CD4-positive, alpha-beta T cell treated with Interleukin-12 subunit alpha and Interleukin-12 subunit beta, for 1 hour (primary cell): ENCODE measurements at places on chromosomes 6 and 20.

DNA sequence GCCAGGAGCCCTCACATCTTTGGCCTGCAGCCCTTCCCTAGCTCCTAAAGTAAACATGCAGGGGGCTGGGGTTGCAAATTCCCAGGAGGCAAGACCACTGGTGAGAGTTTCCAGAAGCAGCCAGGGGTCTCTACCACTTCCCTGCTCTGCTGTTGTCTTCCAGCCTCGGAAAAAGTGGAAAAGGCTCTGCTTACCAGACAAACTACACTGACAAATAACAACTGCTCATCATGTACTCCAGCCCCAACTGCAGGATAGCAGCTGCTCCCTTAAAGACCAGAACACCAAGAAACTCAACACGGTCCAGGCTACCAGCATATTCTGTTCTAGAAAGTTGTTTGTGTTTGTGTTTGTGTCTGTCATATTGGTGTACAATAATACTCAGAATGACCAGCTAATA lies 187.5 kb upstream of the MARCKS start:
- DNase-seq, result no peak

DNA sequence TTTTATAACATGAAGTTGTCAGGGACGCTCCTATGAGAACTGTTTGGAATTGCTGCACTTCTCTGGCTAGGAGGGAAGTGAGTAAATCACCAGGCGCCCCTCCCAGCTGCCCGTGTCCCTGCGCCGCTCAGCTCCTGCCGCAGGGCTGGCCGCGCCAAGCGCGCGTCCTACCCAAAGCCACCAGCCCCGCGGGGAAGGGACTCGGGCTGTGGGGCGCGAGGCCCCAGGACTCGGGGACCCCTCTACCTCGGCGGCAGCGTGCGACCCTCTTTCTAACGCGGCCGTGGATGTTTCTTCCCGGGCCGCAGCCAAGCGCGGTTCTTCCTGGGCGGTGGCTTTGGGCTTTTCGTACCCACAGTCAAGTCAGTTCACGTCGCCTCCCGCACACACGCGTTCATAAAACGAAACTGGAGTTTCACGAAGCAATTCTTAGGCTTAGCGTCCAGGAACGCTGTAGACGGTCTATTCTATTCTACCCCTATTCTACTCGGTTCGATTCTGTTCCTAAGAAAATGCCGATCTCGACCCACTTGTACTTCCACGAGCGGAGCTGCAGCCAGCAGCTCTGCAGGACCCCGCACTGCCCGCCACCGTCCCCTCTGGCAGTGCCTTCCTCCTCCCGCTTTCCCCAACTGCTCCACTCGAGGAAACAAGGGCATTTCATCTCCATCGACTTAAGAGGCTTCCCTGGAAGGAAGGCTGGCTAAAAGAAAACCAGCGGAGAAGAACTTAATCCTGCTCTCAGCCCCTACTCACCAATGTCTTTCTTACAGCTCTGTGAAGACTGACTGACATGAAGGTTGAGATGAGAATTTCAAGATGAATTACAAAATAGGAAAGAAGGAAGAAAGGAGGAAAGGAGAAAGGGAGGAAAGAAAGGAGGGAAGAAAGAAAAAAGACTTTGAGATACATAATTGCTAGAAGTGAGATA lies 15.4 kb downstream of the FOXC1 start:
- no peak for DNase-seq

DNA sequence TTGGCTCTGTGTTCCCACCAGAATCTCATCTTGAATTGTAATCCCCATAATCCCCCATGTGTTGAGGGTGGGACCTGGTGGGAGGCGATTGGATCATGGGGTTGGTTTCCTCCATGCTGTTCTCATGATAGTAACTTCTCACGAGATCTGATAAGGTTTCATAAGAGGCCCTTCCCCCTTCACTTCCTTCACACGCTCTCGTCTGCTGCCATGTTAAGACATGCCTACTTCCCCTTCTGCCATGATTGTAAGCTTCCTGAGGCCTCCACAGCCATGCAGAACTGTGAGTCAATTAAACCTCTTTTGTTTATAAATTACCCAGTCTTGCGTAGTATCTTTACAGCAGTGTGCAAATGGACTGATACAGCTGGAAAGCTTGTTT lies 90.0 kb downstream of the ELOVL5 start:
- DNase-seq, result no peak

DNA sequence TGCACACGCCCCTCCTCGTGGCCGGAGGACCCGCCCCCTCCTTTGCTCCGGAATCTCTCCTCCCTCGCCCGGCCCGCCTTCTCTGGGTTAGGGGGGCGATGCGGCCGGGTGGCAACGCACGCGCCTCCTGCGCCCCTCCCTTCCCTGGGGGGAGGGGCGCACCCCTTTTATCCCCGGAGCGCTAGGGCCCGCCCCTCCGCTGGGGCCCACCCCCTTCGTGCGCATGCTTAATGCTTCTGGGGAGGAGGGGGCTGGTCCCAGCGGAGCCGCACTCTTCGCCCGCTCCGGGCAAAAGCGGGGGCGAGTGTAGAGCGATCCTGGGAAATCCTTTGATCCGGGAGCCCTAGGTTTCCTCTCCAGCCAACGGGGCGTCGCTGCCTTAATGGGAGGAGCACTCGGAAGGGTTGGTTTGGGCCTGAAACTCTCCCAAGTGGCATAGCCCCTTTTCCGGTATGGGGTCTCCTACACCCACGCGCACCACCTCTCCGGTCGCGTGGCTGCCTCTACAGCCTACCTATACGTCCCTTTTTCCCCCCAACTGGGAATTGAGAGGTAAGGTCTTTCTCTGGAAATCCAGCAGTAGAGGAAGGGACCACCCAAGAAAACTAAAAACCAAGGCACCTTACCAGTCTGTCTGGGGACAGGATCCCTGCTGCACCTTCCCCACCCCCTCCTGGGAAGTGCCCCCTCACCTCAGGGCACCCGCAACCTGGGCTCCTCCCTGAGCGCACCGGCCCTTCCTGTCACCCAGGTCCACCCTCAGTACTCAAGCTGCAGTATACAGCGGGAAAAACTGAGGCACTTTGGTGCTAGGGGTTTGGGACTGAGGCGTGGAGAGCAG lies 2.1 kb downstream of the SOX12 start:
- peak; percentile 80 for DNase-seq

DNA sequence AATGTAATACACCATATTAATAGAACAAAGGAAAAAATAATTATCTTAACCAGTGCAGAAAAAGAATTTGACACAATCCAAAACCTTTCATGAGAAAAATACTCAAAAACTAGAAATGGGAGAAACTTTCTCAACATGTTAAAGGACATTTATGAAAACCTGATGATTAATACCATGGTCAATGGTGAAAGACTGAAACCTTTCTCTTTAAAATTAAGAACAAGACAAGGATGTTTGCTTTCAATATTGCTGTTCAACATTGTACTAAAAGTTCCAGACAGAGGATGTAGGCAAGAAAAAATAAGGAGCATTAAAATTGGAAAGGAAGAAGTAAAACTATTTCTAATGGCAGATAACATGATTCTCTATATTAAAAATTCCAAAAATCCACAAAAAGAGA lies 981.3 kb upstream of the FLRT3 start:
- DNase-seq, result no peak

DNA sequence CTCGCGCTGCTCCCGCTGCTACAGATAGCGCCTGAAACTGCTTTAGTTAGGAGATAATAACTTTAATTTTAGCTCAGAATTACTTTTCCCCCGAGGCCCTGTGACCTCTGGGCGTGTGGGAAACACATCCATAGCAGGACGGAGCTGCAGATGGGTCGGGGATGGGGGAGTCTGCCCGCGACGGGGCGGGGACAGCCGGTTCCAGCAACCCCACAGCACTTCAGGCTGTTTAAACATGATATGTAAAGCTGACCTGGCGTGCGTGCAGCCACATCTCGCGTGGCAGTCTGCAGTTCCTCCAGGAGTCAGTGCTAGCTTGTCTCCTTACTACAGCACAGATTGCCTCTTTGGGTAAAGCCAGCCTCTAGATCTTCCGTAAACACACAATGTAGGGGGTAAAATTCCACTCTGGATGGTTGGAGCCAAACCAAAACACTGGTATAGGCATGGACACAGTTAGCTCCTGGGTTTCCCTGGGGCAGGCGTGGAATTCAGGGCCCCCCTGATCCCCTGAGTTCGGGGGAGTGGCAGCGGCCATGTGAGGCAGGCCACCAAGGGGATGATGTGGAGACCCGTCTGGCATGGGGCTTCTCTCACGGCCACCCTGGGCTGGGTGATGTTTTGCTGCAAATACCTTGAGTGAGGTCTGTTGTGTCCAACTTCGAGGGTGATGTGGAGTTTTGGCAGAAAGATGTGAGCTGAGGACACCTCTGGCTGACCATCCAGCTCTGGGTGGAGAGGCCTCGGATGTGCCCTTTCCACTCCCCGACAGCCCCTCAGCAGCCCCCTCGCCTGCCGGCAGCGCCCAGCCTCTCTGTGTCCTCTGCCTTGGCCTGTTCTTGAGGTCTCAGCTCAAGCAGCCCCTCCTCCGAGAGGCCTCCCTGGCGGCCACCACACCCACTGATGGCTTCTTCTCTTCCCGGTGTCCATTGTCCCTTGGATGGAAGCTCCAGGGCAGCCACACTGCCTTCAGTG lies 214.5 kb downstream of the TAF4 start:
- DNase-seq, result no peak

DNA sequence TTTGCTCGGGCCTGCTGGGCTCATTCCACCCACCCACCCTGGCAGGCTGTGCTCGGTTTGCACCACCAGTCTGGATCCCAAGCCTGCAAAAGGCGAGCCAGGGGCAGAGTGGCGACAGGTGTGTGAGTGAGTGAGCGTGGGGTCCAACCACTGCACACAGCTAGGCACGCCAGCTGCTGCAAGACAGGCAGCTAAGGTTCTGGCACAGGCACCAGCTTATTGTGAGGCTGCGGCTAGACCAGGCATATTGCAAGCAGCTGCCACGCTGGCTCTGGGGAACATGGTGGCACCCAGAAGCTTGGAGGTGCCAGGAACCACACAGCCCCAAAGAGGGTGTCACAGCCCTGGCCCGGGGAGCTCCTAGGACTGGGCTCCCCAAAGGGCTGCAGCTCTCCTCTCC lies 205.1 kb downstream of the ANKRD60 start:
- DNase-seq, result no peak

DNA sequence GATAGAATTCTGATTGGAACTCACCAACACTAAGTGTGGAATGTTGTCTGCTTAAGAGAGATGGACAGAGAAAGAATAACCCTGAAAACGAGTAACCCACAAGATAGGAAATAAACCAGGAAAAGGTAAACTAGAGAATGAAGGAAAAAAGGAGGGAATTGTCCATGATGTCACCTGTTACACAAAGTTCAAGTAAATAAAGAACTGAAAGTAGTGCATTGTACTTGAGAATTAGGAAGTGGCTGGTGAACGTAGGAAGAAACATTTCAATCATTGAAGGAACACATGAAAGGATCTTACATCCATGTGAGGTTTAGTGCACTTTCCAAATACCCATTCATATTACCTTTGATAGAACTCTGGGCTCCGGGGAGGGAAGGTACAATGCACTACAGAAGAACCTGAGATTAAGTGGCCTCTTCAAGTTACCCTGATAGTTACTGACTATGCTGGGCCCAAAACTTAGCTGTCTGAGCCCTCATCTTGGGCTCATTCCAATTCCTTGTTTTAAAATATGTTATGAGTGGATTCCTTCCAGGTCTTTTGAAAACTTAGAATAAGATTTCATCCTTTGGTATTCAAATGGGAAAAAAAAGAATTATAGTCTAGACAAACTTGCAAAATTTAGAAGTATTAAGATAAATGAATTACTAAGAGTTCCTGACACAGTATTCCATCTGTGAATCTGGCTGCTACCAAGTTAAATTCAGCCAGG lies 1.1 kb upstream of the STX7 start:
- no peak for DNase-seq

DNA sequence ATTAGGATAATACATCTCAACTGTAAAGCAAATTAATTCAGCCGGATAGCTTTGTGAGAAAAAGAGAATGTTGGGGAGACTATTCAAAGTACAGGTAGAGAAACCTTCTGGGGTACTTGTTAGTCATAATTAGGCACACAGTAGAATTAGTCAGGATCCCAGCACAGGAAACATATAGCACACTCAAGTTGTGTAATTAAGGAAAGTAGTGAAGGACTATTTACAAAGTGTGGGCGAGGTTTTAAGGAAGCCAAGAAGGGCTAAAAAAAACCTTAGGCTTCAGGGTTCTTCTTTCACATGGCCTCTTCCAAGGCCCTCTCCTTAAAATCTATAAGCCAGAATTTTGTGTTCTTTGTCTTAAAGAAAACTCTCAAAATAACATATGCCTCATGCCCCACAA lies 126.7 kb downstream of the RTN4IP1 start:
- DNase-seq, result no peak

GRCh38 chr6:36683145-36683655 lies 4.7 kb downstream of the CDKN1A start:
- no peak for DNase-seq

- no peak for DNase-seq
Observed at GRCh38 chr6:54093326-54093948, 17.8 kb upstream of the MLIP start.

DNA sequence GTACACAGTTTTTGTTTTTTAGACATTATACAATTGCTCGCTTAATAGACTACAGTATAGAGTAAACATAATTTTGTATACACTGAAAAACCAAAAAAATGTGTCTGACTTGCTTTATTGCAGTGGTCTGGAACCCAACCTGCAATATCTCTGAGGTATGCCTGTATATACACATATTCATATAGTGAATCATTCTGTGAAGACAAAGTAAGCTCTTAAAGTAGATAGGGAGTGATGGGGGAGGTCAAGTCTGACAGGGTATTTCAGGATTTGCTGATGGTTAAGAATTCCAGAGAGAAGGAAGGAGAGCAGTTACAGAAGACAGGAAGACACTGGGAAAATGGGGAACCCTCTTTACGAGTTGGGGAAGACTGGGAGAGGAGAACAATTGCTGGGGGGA lies 417.9 kb downstream of the CD109 start:
- DNase-seq, result no peak

DNA sequence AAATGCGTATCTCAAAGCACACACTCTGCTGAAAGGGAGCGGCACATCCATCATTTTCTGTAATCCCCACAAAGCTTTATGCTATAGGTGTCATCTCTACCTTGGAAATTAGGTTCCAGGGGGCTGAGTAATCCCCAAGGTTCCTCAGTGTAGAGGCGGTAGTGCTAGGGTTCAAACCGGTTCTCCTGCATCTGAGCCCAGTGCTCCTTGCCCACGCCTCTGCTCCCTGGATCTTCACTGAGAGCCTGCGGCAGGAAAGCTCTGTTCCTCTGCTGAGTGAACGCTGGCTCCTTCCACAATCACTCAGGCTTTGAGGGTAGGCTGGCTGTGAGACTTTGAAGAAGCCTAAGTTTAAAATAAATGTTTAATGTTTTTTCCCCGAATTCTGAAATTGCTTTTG lies 24.9 kb downstream of the SLC22A23 start:
- no peak for DNase-seq

DNA sequence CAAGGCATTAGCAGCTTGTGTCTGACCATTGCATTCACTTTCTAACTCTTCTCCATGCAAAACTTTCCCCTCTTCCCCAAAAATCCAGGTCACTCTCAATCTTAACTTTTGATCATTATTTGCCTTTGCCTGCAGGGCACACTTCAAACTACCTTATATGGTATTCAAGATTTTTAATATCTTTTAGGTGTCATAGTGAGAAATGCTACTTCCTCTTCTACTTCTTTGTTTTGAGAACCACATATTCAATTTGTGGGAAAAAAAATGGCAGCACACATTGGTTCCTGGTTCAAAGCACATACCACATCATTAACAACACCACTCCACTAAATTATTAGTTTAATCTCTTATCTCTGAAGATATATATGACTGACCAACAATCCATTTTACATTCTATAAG lies 1267.0 kb upstream of the CITED2 start:
- no peak for DNase-seq
